ENCODE measurements at places on chromosomes 6 and 20.

- peak; percentile 76 for DNase-seq
- peak overlapping the region; percentile 51 for H3K4me3 ChIP-seq
- H3K36me3 ChIP-seq: no peaks in the 10 kb centered on the region
Measured at GRCh38 chr20:40781327-40782042, 92.4 kb upstream of the MAFB start.

- H3K27me3 ChIP-seq: no peaks in the 10 kb centered on the region
- peak overlapping the region; percentile 5 for H3K27ac ChIP-seq
- no peak overlapping the region for H3K4me3 ChIP-seq
Measured at GRCh38 chr6:12233693-12234571, 56.2 kb upstream of the EDN1 start.

DNA sequence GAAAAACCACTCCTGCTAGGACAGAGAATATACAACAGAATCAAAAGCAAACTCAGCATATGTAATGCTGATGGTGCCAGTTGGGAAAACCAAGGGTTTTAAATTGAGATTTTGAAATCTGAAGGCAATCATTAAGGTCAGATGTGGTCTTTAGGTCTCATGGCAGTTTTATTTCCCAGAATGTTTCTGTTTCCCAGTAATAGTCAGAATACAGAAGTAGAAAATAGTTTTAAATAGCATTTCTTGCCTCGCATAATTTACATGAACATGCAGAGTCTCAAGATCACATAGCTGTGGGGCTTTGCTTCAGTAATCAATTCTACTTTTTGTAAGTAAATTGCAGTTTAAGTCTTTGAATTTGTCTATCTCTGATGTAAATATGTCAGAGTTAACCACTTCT is 58.1 kb downstream of the RNF144B start:
- peaks cover 24% of the 10 kb centered on the region for H3K4me1 ChIP-seq
- H3K27ac ChIP-seq: no peak overlapping the region
- H3K27me3 ChIP-seq: no peaks in the 10 kb centered on the region
- no peak overlapping the region for H3K4me3 ChIP-seq

DNA sequence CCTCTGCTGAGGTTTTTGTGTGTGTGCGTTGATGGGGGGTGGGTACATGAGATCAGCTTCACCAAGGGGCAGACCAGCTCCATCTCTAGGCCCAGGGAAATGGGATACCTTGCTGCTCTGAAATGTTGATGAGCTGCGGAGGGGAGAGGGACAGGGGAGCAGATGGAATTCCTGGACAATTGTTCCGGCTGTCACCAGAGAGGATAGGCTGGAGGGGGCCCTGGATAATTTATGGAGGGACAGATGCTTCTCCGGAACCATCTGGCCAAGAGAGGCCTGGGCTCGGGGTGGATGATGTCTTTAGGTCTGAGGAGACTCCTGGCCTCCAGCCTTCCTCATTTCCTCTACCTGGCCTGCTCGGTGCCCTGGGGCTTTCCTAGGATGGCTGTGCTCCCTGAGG is 1.9 kb upstream of the TJAP1 start:
- H3K27me3 ChIP-seq: no peaks in the 10 kb centered on the region
- DNase-seq: no peak
- H3K4me3 ChIP-seq: no peak overlapping the region
- H3K27ac ChIP-seq: no peak overlapping the region
- H3K4me1 ChIP-seq: peaks cover 18% of the 10 kb centered on the region

DNA sequence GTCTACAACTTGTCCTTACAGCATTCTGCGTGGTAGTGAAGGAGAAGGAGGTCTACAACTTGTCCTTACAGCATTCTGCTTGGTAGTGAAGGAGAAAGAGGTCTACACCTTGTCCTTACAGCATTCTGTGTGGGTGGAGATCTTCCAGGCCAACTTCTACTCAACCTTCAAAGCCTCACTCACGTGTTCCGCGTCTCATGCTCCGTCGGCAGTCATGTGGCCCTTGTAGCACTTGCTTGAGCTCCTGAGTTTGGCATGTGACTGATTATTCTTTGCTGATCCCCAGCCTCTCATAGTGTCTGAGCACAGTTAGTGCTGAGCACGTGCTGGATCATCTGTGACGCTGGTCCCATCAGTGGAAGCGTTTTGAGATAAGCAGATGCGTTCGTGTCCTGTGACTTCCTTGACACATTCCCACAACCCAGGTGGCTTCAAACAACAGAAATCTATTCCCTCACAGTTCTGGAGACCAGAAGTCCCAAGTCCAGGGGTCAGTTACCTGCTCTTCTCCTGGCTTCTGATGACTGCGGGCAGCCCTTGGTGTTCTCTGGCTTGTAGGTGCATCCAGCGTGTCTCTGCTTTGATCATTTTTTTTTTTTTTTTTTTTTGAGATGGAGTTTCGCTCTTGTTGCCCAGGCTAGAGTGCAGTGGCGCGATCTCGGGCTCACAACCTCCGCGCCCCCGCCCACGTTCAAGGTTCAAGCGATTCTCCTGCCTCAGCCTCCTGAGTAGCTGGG is 2.6 kb downstream of the SS18L1 start:
- peaks cover 30% of the 10 kb centered on the region for H3K4me1 ChIP-seq
- no peaks in the 10 kb centered on the region for H3K27me3 ChIP-seq
- no peak overlapping the region for H3K27ac ChIP-seq

GRCh38 chr20:48784273-48784641 is 43.5 kb downstream of the PREX1 start:
- peaks cover 8% of the 10 kb centered on the region for H3K36me3 ChIP-seq
- peaks cover 95% of the 10 kb centered on the region for H3K4me1 ChIP-seq
- H3K27ac ChIP-seq: peak overlapping the region; percentile 71
- H3K4me3 ChIP-seq: no peak overlapping the region
- H3K27me3 ChIP-seq: no peaks in the 10 kb centered on the region

DNA sequence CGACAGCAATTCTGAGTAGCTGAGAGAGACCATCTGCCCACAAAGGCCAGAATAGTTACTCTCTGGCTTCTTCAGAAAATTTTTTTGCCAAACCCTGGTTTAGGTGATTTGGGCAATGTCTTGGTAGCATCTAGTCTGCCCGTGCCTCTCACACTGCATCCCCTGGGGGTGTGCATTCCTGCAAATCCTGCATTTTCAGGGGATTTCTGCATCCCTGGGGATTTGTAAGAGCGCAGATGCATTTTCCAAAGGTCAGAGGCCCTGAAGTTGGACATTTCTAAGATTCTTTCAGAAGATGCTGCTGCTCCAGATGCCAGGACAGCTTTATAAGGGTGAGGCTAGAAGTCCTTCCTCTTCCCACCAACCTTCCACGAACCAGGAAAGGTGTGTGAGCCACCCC is 4.0 kb downstream of the CST9 start:
- H3K4me1 ChIP-seq: peaks cover 34% of the 10 kb centered on the region
- no peak for DNase-seq
- peak overlapping the region; percentile 63 for H3K4me3 ChIP-seq
- H3K36me3 ChIP-seq: no peaks in the 10 kb centered on the region
- peaks cover 2% of the 10 kb centered on the region for H3K27me3 ChIP-seq
- peak overlapping the region; percentile 58 for H3K27ac ChIP-seq

- H3K27me3 ChIP-seq: no peaks in the 10 kb centered on the region
- no peak for DNase-seq
- no peak overlapping the region for H3K4me3 ChIP-seq
Measured at GRCh38 chr6:161038229-161039031, 46.9 kb downstream of the MAP3K4 start.

- no peak overlapping the region for H3K4me3 ChIP-seq
- H3K36me3 ChIP-seq: no peaks in the 10 kb centered on the region
- H3K27ac ChIP-seq: no peak overlapping the region
Measured at GRCh38 chr6:87808005-87808757, 106.1 kb upstream of the AKIRIN2 start.

DNA sequence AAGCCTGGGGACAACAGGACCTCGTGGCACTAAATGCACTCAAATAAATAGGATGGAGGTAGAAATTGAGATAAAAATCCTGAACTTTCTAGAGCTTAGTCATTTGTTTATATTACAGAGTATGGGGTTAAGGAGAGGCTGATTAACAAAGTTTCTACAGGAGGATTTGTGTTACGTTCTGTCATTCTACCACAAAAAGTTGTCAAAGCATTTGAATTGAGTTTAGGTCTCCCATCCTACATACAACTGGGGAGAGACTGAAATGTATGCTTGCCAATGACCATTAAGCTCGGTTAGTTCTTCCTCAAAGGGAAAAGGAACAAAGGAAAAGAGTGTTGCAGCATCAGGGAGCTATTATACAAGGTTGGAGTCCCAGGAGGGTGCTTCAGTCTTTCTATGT is 597.9 kb downstream of the COL12A1 start:
- no peak overlapping the region for H3K4me3 ChIP-seq
- no peaks in the 10 kb centered on the region for H3K36me3 ChIP-seq
- no peak overlapping the region for H3K27ac ChIP-seq
- no peaks in the 10 kb centered on the region for H3K27me3 ChIP-seq
- H3K4me1 ChIP-seq: peaks cover 22% of the 10 kb centered on the region

DNA sequence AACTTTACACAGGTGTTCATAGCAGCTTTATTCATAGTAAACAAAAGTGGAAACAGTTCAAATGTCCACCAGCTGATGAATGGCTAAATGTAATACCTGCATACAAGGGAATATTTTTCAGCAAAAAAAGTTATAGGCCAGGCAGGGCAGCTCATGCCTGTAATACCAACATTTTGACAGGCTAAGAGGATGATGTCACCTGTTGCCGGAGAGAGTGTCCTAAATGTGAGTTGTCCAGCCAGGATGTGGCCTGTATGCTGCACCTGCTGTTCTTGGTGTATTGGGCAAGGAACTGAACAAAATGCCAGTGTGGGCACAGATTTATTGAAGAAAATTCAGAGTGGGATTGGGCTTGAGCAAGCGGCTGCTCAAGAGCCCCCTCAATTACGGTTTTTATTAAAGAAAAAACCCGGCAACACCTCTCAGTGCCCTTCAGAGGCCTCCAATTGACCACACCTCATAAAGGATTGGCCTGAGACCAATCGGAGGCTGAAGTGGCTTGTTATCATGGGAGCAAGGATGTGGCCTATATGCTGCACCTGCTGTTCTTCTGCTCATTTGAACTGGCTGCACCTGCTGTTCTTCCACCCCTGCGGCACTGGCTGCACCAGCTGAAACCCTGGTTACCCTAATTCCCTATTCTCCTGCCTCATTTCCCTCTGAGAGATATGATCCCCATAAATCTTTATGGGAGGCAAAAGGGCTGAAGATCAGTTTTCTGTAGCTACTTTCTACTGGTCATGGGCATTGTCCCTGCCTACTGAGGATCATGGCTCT is 164.3 kb upstream of the PROKR2 start:
- no peak for DNase-seq
- H3K27ac ChIP-seq: no peak overlapping the region
- no peaks in the 10 kb centered on the region for H3K36me3 ChIP-seq

- no peak for DNase-seq
- peaks cover 21% of the 10 kb centered on the region for H3K27me3 ChIP-seq
- H3K4me1 ChIP-seq: no peaks in the 10 kb centered on the region
- no peak overlapping the region for H3K27ac ChIP-seq
- H3K4me3 ChIP-seq: no peak overlapping the region
Measured at GRCh38 chr20:58518896-58519593, 3.8 kb upstream of the APCDD1L start.

- no peaks in the 10 kb centered on the region for H3K36me3 ChIP-seq
- no peak overlapping the region for H3K27ac ChIP-seq
- peaks cover 4% of the 10 kb centered on the region for H3K4me1 ChIP-seq
- no peak overlapping the region for H3K4me3 ChIP-seq
Measured at GRCh38 chr6:25468881-25469280, 183.1 kb upstream of the SCGN start.

DNA sequence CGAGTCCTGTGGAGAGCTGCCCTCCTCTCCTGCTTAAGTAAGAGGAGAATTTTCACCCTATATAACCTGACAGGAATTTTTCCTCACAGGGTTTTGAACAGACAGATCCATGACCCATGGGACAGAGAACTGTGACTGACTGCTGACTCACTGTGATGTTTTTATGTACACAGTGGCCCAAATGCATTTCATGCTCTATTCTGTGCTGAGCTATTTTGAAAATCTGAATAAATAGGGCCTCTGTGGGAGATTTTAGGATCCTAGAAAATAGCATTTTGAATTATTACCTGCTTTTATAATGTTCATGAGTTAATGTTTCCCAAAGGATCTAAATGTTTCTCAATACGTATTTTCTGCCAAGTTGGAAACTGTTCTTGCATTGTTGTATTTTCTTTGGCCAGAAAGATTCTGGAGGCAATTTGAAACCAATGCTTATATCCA is 577.4 kb downstream of the HTR1B start:
- no peaks in the 10 kb centered on the region for H3K4me1 ChIP-seq
- H3K4me3 ChIP-seq: no peak overlapping the region
- H3K27me3 ChIP-seq: no peaks in the 10 kb centered on the region
- DNase-seq: no peak

DNA sequence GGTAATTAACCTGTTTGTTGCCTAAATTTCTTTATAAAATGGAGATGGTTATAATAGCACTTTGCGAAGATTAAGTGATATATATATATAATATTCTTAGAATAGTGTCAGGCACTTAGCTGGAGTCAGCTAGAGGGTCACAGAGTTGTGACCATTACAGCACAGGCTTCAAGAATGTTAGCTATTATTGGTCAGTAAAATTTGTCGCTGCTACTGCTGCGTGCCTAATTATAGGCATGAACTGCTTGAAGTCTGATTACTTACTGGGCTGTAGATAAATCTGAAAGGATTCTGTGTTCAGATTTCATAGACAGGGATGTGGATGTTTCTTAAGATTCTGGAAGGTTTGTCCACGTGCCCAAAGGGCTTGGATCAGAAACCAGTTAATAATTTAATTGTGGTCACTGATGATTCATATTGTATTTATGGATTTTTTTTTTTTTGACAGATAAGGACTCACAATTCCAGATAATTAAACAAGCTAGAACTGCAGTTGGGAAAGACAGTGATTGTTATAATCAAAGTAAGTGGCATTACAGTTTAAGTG is 4.7 kb downstream of the SNRNP48 start:
- H3K4me1 ChIP-seq: peaks cover 18% of the 10 kb centered on the region
- DNase-seq: no peak
- H3K4me3 ChIP-seq: no peak overlapping the region
- H3K36me3 ChIP-seq: peaks cover 56% of the 10 kb centered on the region
- H3K27me3 ChIP-seq: no peaks in the 10 kb centered on the region
- no peak overlapping the region for H3K27ac ChIP-seq

DNA sequence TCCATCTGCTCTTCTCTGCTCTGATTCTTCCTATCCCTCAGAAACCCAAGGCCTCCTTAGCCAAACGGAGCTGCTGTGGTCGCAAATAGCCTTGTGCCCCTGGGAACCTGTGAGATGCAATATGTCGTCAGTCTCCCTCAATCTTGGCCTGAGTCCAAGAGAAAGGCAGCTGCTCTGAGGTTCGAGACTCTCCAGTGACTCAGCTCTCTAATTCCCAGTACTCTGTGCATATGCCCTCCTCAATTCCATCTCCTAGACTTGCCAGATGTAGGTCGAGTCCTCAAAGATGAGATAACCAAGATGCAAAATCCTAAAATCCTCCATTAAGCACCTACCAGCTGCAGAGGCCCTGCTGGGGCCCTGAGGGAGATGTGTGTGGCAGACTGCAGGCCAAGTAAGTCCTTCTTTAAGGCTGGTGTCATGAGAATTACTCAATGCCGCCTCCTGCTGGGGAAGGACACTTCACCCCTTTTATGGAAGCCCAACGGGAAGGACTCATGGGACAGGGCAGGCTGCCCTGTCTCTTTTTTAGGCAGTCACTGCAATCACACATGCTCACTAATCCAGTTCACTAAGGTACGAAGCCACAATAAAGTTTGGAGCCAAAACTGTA is 28.5 kb downstream of the C6orf15 start:
- peaks cover 4% of the 10 kb centered on the region for H3K4me1 ChIP-seq
- no peak for DNase-seq
- H3K27me3 ChIP-seq: peaks cover 11% of the 10 kb centered on the region
- no peaks in the 10 kb centered on the region for H3K36me3 ChIP-seq
- no peak overlapping the region for H3K27ac ChIP-seq
